ENCODE measurements at places on chromosomes 4 and X. TPM values are rescaled to one million over a fixed set of nuclear protein-coding genes. Genes with fewer than 3 reads are reported as not detected.
A peak's percentile ranks its signal among the peaks of the same experiment; 100 is the strongest.

Gene RENBP
- 10.8 TPM for total RNA-seq

Gene SLC9B2
- total RNA-seq = 3.9 TPM

Gene UNC5C
- 2.6 TPM for total RNA-seq

Gene HEPH
- total RNA-seq = 20.3 TPM

Gene HOPX
- 7.7 TPM for total RNA-seq

Gene PPP4R3C
- total RNA-seq = not detected

Gene CXCL5
- not detected for total RNA-seq

Gene MAOA
- 320 TPM for total RNA-seq

Gene MBNL3
- 9.3 TPM for total RNA-seq

Gene USP11
- 55.2 TPM for total RNA-seq

Gene USP26
- not detected for total RNA-seq

Gene TLR10
- not detected for total RNA-seq

Gene CD99
- total RNA-seq = 368 TPM

Gene GUCY1A1
- total RNA-seq = 48.7 TPM

Gene HTN1
- not detected for total RNA-seq

Gene TLR2
- 1.2 TPM for total RNA-seq

GRCh38 chrX:87409113-87409841 lies 108.3 kb upstream of the KLHL4 start:
- DNase-seq = peak; percentile 43

- DNase-seq = no peak
Measured at GRCh38 chr4:100823993-100824323, 306.1 kb upstream of the EMCN start.

GRCh38 chr4:7960790-7961655 lies 21.4 kb upstream of the AFAP1 start:
- DNase-seq = no peak

- DNase-seq = no peak
Measured at GRCh38 chr4:166493924-166494345, 620.9 kb downstream of the TLL1 start.

GRCh38 chr4:149347139-149347538 lies 468.5 kb downstream of the IQCM start:
- no peak for DNase-seq

DNA sequence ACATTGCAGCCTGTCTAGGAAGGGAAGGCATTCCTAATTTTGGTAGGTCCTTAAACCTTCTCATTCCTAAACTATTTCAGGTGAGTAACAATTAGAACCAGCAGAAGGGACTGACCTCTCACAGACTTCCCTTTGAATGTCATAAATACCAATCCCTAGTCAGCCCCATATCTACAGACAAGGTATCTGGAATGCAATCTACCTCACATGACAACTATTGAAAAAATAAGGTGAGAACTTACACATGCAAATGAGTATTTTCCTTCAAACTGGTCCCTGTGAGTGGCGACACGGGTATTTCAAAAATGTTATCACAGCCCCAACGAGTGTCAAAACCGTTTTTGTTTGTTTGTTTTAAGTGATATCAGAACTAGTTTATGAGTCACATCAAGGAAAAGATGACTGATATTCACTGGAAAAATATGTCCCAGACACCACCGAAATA lies 102.4 kb upstream of the VCX2 start:
- DNase-seq = no peak

GRCh38 chr4:24736066-24736465 lies 59.3 kb upstream of the SOD3 start:
- DNase-seq = no peak

- DNase-seq = no peak
Measured at GRCh38 chrX:103688946-103689345, 2.4 kb upstream of the MORF4L2 start.

- DNase-seq = no peak
Measured at GRCh38 chr4:111359602-111360001, 736.7 kb upstream of the PITX2 start.

- DNase-seq = no peak
Measured at GRCh38 chrX:76996641-76997040, 450.5 kb upstream of the FGF16 start.

GRCh38 chrX:7205037-7205577 lies 57.2 kb upstream of the PUDP start:
- no peak for DNase-seq

- DNase-seq = no peak
Measured at GRCh38 chr4:26779224-26779623, 81.4 kb upstream of the STIM2 start.

DNA sequence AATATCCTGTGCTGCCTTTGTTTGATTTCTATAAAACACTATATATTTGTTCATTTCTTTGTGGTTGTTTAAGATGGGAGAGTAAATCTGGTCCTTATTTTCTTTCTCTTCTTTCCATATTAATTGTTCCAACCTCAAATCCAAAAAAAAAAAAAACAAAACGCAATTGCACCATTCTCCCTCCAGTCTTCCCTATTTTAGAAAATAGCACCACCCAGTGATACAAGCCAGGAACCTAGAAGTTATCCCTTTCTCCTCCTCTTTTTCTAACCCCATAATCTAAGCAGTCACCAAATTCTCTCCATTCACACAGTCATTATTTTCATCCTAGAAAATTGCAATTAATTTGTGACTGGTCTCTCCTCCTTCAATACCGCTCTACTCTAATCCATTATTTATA lies 107.8 kb downstream of the GABRA3 start:
- DNase-seq = no peak

- no peak for DNase-seq
Measured at GRCh38 chr4:19005211-19005610, 983.7 kb upstream of the LCORL start.

GRCh38 chrX:81121513-81122363 lies 80.0 kb downstream of the HMGN5 start:
- peak; percentile 86 for DNase-seq

DNA sequence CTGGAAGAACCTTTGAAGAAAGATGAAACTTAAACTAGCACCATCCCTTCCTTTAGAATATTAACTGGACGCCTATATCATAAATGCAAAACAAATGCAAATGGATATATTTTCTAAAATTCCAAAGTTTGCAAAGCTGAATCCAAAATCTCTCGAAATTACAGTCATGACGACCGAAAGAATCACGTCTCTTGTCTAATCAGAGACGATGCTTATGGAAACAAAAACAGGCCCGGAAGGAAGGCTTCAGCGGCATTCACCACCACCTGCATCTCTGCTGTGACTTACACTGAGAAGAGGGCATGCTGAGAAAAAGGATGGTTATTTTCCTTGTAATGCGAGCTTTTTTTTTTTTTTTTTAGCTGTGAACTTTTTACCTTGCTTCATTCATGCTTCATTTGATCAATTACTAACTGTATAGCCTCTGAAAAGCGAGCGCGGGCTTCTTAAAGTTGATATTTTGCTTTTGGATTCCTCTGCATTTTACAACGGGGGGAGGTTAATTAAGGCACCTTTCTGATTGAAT lies 209.3 kb downstream of the SOWAHB start:
- no peak for DNase-seq

- DNase-seq = no peak
Measured at GRCh38 chrX:72635930-72636329, 63.3 kb upstream of the HDAC8 start.

GRCh38 chr4:61198686-61199085 lies 1.4 kb upstream of the ADGRL3 start:
- no peak for DNase-seq

GRCh38 chr4:37973441-37973840 lies 13.2 kb downstream of the PTTG2 start:
- DNase-seq = no peak

DNA sequence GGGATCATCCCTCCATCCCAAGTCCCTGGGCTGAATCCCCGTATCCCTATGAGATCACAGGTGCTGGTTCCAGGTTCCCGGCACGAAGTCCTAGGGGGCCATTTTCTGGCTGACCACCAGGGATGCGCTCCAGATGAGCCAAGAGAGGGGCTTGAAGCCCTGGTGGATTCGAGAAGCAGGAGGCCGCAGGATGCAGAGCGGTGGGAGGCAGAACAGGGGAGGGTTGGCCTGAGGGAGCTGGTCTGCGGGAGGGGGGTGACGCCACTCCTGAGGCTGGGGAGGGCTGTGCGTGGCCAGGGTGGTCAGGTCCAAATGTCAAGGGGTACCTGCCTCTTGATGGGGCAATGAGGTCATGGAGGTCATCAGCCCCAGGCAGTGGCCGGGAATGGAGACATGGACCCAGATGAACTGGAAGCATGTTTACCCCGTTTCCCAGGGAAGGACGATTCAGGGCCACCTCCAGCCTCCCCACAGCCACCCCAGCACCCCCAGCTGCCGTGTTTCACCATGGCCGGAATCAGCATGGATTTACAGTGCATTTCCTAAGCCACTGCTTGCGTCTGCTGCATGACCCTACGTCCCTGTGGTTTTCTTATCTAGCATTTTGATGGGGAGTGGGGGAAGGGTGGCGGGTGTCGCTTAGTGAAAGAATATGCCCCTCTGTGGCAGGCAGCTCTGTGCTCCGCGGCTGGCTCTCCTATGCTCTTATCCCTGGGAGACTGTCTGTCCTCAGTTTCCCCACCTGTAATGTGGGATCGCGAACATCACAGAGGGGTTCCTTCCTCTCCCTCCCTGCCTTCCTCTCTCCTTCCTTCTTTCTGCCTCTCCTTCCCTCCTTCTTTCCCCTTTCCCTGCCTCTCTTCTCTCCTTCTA lies 17.0 kb upstream of the HTRA3 start:
- DNase-seq = no peak

- no peak for DNase-seq
Measured at GRCh38 chr4:78331186-78331585, 220.4 kb upstream of the ANXA3 start.

DNA sequence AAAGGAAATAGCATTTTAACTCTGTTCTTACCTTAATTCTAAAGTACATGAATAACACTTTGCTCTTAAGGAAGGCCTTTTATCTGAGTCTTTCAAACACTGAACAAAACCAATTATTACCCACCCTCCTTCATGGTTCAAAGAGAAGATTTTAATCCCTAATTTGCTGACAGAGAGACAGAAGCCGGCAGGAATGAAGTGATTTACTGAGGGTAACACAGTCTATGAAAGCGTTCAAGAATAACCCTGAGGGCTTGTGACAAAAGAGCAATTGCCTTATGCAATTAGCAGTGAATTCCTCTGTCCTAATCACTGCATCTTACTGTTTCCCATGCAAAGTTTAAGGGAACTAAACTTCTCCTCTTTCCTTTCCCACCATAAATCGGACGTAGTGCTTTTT lies 144.1 kb downstream of the PACRGL start:
- no peak for DNase-seq

GRCh38 chr4:59814402-59815010 lies 1385.6 kb upstream of the ADGRL3 start:
- no peak for DNase-seq

DNA sequence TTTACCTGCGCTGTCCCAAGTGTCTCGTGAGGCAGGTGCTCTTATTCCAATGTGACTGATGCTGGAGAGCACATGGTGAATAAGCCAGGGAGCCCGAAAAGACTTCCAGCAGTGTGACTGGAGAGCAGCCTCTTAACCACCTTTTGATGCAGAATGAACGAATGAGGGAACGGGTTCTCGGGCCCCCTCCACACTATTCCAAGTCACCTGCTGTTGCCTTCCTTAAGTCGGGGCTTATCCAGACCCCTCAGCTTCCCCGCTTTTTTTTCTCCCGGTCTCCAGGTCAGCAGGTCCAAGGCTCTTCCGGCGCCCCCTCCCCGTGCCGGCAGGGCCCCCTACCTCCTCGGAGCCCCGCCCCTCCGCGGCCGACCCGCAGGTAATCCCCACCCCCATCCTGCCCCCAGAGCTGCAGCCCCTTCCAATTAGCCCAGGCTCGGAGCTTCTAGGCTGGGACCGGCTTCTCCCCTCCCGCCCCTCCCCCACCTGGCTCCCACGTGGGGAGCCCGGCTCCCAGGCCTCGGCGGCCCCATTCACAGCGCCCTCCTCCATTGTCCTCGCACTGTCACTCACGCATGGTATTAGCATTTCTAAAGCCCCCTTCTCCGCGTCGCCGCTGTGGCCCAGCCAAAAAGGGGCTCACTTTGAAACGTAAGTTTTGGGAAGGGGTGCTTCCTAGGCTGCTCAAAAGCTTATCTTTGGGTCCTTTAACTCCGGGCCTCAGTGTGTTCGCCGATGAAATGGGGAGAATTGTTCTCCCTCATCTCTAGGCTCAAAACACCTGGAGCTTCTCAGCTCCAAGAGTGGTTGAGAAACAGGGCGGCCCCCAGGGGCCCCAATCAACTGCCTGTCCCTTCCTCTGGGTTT lies 56.2 kb upstream of the PJA1 start:
- DNase-seq = no peak

DNA sequence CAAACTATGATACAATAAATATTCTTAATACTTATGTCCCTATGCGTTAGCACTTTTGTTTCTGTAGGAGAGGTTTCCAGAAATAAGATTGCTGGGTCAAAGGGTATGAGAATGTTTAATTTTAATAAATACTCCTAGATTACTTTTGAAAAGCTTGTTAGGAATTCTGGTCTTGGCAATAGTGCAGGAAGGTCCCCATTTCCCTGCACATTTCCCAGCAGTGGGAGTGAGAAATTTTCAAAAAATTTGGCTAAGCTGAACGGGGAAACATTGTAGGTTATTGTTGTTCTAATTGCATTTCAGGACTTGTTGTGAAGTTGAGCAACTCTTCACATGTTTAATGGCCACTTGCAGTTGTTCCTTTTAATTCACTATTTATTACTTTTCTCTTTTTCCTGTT lies 27.1 kb downstream of the IGFBP7 start:
- DNase-seq = no peak

DNA sequence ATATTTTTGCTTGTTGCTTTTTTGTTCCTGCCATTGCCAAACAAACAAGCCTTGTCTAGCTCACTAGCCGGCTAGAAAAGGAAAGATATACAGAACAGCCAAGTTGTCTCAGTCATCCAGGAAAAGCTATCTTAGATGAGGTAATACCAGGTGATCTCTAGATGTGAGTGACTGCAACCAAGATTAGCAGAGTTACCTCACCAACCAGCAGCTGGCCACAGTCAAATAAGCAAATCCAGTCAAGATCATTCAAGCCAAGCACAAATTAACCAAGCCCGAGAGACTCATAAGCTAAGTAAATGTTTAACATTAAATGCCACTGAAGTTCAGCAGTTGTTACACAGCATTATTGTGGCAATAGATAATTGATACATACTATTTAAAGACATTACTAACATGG lies 108.6 kb downstream of the CENPC start:
- DNase-seq = no peak

DNA sequence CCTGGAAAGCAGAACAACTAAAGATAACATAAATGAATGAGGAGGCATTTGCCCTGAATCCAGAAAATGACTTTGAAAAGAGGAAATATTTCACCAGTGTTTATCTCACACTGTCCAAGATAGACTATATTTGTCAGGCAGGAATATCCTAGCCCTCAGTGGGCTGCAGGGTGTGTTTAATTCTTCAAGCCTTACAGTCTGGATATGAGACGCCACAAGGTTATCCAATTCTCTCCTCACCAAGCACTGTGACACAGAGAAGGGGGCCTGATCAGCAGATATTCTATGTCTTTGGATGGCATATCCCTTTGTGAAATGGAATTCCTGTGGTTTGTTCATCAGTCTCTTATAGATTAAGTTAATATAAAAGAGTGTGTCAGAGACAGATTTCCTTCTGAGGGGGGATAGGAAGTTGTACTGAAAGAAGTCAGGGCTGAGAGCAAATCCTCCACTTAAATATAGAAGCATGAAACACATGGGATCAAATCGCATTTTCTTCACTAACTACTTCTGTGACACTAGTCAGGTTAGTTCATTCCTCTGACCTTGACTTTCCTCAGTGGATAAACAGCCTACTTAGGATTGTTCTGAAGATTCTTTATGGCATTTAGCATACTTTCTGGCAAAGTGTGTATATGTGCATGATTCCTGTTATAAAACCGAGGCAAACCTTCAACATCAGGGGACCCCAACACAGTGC lies 6.8 kb upstream of the G3BP2 start:
- no peak for DNase-seq

GRCh38 chr4:69092190-69092589 lies 4.1 kb upstream of the UGT2B7 start:
- DNase-seq = no peak

- no peak for DNase-seq
Measured at GRCh38 chr4:98101988-98102387, 41.3 kb downstream of the STPG2 start.

Data from heart left ventricle (tissue), 16 donors.